ENCODE measurements at places on chromosomes 7 and 10.

DNA sequence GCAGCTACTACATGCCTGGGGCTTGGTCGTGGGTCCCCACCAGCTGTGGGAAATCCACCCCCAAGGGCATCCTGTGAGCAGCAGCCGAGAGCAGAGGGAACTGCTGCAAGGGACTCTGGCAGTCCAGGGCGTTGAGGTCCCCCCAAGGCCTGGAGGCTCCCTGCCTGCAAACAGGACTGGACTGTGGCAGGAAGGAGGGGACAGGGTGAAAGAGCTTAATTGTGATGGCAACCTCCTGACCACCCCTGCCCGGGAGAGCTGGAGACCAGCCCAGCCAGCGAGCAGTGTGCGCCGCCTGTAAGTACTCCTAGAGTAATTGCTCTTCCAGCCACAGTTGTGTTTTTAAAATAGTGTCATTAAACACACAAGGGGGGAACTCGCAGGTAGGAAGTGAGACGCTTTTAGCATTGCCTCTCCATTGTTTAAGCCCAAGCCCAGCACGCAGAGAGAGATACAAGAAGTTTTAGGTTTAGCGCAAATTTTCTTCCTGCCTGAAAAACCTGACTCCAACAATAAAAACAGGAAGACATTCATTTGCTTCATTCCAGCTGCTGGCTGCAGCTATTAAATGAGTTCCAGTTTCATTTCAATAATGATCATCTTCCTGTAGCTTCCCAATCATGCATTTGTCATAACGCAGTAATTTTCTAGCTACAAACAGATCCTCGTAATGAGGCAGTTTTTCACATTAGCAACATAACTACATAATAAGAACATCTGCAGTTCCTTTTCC, 111.1 kb downstream of the EBF3 start:
- no peak for DNase-seq

GRCh38 chr7:30353532-30353931, 69.1 kb downstream of the ZNRF2 start:
- no peak for DNase-seq

GRCh38 chr10:49089557-49090188, 25.6 kb downstream of the VSTM4 start:
- DNase-seq: no peak

DNA sequence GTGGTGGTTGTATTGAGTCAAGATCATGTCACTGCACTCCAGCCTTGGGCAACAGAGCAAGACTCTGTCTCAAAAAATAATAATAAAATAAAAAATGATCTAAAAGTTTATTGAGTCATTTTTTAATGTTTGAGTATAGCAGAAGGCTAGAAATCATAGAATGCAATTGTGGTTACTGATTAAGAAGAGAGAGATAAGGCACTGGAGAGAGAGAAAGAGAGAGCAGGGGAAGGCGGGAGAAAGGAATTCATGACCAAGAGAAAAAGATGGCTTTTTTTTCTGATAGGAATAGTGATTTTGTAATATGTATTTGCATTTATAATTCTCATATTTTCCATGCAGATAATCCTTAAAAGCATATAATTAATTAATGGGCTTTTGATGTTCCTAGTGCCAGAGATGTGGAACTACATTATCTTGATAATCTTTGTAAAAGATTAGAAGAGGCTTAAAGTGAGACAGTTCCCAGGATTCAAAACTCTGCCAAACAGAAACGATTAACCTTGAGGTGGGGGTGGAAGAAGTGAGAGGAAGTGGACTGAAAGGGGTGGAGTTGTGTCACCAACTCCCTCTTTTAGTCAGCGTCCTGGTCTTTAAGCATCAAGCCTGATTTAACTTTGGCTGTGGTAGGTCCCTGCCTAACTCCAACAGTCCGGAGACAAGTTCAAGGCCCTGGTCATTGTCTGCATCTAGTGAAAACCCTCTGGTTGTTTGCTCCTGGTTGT, 76.2 kb downstream of the CHN2 start:
- DNase-seq: no peak

DNA sequence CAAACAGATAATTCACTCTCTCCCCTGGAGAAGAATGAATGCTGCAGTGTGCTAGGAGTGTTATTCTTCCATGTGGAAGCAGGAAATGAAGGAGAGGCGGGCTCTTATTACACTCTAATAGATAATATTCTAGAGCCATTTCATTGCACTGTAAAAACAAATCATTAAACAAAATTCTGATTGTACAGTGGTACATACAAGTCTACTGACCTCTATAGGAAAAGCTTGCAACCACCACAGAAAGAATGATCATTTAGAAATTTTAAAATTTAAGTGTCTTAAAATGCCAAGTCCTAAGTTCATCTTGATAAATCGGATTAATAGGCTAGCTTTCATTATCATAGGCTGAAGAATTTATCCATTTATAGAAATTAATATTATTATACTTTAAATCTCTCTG, 960.3 kb upstream of the LRRN3 start:
- no peak for DNase-seq

- DNase-seq: no peak
Observed at GRCh38 chr10:63114031-63114814, 18.9 kb upstream of the NRBF2 start.

DNA sequence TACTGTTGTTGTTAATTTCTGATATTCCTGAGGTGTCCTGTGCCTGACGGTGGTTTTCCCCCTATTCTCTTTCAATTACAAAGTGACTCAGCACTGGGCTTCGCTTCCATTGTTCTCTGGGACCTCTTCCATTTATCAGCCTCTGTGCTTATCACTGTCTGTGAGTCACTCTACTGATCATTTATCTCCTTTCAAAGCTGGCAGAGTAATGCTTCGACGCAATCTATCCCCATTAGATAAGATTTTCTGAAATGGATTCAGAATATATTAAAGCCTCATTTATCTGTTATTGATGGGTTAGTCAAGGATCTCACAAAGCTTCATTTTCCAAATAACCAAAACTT, 679.2 kb downstream of the SDK1 start:
- no peak for DNase-seq

GRCh38 chr10:34275626-34276130, 539.4 kb downstream of the PARD3 start:
- no peak for DNase-seq

DNA sequence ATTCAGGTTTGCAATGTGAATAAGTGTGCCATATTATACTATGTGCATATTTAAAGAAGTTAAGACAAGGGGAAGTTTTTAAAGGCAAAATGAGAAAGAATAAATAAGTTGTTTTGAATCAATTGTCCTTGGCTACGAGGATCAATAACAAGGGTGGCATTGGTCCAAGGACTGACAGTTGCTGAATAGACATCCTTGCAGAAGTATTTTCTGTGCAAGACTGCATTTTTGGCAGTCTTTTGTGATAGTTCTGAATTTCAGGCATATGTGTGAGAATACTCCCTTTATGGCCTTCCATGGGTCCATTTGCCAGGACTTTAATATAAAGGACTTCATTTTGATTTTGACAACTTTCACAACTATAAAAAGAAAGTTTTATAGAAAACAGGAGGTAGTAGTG, 5.4 kb upstream of the LIPA start:
- no peak for DNase-seq

GRCh38 chr7:50315739-50316671, 11.5 kb downstream of the IKZF1 start:
- DNase-seq: no peak

DNA sequence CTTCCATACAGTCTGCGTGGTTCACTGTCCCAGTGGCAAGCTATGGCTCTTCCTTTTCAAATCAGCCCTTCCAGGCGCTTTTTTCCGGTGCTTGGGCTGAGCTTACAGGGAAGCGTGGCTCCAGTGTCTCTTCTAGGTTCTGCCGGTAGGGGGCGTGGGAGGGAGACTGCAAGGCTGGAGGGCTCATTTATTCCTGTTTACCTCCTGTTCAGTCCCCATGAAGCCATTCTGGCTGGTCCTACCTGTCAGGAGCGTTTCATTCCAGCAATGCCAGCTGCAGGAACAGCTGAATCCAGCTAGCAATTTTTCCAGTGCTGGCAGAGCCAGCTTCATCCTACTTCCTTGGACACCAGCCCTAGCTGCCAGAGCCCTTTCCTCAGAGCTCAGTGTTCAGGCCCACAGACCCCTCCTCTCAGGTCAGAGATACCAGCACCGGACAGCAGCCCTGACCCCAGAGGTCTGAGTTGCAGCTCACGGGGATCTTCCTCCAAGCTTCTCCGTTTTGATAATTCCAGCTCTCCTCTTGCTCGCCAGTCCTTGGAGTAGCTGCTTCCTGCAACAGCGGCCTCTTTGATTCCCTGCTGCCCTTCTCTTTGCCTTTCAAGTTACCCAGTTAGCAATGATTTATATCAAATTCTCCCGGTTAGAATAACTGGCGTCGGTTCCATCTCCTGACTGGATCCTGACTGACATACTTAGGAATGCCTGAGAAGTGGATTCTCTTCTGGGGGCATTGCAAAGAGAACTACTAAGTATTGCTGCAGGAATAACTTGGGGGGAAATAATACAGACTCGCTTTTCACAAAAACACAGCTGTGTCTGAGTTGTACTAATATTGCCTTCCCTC, 129.8 kb downstream of the FRMD4A start:
- DNase-seq: no peak

DNA sequence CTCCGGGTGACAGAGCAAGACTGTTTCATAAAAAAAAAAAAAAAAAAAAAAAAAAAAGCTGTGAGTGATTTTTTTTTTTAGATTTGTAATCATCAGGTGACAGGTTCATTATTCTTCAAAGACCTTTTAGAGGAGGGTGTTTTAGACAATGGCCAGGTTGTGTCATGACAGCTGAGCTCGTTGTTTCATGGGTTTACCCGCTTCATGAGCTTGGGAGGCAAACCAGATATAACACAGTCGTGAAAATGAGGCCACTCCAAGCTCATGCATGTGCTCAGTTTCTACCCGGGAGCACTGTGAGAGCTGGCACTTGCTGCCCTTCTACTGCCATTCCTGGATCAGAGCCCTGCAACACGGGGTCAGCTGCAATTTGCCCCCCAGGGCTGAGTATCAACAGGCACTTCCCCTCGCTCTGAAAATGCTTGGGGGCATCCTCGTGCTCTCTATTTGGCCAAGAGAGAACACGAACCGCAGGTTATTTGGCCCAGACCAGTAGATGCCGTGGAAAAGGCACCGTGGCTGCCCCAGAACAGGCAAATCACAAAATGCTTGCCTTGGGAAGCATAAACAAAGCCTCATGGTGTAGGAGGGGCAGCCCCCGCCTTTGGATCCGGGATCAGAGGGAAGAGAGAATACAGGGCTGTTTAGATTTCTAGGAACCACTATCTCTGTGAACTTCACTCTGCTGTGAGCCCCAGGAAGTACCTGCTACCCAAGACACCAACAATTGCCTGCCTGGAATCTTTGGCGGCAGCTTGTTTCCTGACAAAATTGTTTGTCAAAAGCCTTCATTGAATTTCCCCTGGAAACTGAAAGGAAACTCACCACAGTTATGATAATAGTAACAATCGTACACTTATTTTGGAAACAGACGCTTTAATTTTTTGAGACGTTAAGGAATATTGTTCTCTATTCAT, 371.0 kb downstream of the FRMD4A start:
- DNase-seq: no peak

DNA sequence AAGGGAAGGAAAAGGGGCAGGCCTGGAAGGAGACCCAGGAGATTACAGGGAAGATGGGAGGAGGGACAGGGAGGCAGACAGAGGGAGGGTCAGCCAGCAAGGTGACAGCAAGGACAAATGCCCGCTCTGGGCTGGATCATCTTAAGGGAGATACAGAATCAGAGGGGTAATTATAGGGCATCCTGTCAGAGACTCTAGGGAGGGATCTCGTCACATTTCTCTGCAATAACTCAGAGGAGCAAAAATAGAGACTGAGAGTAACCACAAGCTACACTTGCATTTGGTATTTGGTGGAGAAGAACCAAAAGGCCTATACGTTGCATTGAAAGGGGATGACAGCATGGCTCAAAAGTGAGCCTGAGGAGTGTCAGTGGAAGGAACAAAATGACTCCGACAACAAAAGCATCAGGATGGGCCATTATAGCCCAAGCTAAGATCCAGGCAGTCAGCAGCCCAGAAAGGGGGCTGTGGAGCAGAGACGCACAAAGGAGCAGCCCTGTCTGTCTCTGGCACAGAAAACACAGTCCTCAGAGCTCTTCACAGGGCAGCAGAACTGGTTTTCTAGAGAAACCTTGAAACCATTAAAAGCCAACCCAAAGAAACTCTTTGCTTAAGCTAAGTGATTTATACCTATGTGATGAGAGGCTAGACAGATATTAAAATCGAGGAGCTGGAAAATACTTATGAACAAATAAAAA, 430.2 kb upstream of the VSTM2A start:
- no peak for DNase-seq

DNA sequence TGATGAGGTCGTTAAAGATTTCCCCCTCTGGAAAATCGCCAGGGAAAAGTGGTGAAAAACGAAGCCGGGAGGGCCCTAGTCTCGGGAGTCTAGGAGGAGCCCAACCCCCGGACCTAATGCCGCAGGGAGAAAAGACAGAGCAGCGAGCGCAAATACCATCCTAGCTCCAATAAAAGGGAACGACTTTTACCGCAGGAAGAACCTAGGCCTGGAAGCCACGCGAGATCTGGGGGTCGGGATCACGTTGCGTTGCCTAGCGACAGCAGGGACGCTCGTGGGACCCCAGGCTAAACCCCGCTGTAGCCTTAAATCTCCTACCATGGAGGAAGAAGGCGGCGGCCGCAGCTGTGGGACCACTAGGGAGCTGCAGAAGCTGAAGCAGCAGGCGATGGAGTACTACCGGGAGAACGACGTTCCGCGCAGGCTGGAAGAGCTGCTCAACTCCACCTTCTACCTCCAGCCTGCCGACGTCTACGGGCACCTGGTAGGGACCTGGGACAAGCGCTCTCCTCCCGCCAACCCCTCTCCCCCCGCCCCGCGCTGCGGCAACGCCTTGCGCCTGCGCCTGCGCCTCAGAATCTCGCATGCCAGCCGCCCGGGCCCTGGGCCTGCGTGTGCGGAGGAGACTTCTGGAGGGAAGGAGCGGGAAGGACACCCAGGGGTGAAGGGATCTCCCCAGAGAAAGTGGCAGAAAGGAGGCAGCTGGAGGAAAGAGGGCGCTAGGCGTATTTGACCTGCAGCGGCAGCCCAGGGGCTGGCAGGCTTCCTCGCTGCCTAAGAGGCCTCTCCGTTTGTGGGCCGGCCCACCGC, at the start of gene ENO4:
Gene ENO4 (plus strand): TSS at position 252 of the 810 bp plus-strand sequence. CDS start 68 bp downstream, at position 320.
- DNase-seq: peak; percentile 72

- DNase-seq: no peak
Observed at GRCh38 chr10:17169803-17170202, 31.7 kb downstream of the TRDMT1 start.

DNA sequence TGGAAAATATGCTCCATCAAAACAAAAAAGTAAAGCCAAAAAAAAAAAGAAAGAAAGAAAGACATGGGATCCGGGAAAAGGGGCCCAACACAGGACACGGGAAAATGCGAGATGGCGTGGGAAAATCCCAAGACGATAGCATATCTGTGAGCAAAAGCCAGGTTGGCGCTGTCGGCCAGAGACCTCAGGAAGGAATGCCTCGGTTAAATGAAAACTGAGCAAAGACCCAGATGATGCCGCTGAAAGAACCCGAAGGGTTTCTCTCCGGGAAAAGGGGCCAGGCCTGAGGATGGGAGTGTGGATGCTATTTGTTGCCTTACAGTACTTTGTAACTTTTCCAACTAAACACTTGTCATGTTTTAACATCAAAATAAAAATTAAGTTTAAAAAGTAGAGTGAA, 49.5 kb upstream of the PPP2R2D start:
- no peak for DNase-seq

GRCh38 chr7:37769291-37769690, 79.1 kb upstream of the NME8 start:
- no peak for DNase-seq

- DNase-seq: no peak
Observed at GRCh38 chr10:132382231-132382922, 14.6 kb upstream of the PWWP2B start.

- no peak for DNase-seq
Observed at GRCh38 chr7:132429181-132429580, 147.1 kb downstream of the PLXNA4 start.
